Thoracic aorta (tissue), 2 donors: ENCODE measurements at places on chromosomes 13 and 19.

- DNase-seq, result no peak
Observed at GRCh38 chr13:32588736-32589135, 2.5 kb downstream of the PDS5B start.

- no peak for DNase-seq
Observed at GRCh38 chr19:33171916-33172359, 22.2 kb upstream of the LRP3 start.

- no peak for DNase-seq
Observed at GRCh38 chr13:21053231-21053630, 8.2 kb downstream of the LATS2 start.

DNA sequence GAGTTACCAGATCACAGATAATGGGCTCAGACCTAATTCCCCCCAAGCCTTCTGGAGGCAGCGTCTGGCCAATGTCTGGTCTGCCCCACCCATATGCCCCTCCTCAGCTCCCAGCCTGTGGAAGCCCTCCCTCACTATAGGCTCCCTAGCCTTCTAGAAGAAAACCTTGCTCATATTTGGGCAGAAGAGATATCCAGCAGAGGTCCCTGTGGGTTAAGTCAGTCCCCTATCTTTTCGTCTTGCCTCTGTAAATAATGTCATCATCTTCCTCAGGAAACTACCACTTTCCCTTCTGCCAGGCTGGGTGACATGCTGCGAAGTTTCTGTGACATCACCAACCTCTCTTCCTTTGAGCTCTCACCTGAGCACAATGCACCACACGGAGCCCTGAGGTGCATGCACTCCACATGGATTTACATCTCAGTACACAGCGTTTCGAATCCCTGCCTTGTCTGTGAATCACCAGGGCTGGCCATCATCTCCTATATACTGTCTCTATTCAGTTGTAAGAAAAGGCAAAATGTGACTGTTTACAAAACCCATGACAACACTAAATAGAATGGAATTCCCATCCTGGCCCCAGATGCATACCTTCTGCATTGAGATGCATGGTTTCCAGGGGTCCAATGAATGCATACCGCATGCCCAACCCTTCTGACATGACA, 112.8 kb downstream of the CRYL1 start:
- no peak for DNase-seq
